NCI-H510A treated with DMSO at 0.1 percent for 48 hours (cell line): ENCODE measurements at places on chromosomes 2 and 18.

GRCh38 chr18:55387139-55387984 lies 200.6 kb downstream of the TCF4 start:
- no peak for DNase-seq

- peak; percentile 47 for DNase-seq
Observed at GRCh38 chr18:44897411-44897810, 216.7 kb downstream of the SETBP1 start.

GRCh38 chr2:230828272-230828961 lies 36.3 kb upstream of the ITM2C start:
- DNase-seq, result no peak

DNA sequence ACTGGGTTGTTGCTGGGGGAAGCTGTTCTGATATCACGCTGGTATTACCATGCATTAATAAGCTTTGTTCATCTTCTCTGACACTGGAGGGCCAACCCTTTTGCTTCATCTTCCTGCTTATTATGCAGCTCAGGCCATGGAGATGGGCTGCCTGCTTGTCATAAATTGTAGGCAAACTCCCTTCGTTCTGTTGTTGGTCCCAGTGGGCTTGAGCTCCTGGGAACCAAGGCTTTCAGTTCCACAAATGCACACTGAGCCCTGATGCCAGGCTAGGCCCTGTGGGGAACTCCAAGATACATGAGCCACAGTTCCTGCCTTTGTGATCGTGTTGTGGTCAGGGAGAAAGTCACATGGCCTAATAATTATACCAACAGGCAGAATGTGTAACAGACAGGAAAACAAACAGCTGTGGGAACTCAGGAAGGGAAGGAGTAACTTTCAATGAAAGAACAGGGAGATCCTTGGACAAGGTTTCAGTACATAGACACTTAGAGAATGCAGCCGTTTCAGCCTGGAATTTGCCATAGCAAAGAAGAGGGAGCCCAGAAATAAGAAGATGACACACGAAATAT lies 49.0 kb upstream of the BCL2L11 start:
- peak; percentile 67 for DNase-seq

DNA sequence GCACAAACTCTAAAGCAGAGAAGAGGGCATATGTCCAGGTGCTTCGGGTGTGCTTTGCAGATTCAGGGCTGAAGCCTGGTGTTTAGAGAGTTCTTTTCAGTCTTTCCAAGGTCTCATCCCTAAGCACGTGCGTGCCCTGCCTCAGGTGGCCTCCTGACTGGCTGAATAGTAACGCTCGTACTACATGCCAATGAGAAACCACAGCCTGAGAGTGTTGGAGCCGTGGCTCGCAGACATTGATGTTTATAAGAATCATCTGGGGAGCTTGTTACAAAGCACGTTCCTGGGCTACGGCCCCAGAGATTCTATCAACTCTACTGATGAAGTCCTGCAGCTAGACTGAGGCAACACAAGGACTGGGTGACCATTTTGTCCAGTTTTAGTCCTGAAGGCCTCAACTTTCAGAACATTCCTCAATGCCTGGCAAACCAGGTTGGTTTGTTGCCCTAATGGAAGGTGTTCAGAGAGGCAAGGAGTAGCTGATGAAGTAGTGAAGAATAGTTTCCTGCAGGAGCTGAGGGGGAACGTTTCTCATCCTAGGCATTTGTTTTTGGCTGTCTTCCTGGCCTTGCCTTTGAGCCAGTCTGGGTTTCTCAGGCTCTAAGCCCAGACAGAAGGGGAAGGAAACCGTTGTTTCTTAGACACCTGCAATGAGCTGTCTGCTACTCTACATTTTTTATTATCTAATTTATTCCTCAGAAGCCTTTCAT lies 31.5 kb upstream of the HAAO start:
- DNase-seq, result no peak

DNA sequence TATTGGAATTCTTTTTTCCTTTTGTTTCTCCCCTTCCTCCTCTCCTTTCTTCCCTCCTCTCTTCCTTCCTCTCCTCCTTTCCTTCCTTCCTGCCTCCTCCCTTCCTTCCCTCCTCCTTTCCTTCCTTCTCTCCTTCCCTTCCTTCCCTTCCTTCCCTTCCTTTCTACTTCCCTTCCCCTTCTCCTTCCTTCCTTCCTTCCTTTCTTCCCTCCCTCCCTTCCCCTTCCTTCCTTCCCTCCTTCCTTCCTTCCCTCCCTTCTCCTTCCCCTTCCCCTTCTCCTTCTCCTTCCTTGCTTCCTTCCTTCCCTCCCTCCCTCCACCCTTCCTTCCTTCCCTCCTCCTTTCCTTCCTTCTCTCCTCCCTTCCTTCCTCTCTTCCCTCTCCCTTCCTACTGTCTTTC lies 431.0 kb upstream of the MEIS1 start:
- DNase-seq, result no peak

DNA sequence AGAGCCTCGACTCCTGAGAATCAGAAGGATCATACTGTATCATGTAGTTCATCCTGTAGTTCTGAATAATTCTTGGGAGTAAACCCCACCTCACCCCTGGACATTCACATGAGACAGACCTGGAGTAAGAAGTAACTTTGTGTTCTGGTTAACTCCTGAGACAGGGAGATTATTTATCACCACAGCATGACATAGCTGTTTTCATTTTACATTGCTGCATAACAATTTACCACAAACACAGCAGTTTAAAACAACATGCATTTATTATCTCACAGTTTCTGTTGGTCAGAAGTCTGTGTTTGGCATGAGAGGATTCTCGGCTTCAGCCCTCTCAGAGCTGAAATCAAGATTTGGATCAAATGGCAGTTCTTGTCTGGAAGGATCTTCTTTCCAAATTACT lies 855.8 kb upstream of the FANCL start:
- DNase-seq, result no peak

DNA sequence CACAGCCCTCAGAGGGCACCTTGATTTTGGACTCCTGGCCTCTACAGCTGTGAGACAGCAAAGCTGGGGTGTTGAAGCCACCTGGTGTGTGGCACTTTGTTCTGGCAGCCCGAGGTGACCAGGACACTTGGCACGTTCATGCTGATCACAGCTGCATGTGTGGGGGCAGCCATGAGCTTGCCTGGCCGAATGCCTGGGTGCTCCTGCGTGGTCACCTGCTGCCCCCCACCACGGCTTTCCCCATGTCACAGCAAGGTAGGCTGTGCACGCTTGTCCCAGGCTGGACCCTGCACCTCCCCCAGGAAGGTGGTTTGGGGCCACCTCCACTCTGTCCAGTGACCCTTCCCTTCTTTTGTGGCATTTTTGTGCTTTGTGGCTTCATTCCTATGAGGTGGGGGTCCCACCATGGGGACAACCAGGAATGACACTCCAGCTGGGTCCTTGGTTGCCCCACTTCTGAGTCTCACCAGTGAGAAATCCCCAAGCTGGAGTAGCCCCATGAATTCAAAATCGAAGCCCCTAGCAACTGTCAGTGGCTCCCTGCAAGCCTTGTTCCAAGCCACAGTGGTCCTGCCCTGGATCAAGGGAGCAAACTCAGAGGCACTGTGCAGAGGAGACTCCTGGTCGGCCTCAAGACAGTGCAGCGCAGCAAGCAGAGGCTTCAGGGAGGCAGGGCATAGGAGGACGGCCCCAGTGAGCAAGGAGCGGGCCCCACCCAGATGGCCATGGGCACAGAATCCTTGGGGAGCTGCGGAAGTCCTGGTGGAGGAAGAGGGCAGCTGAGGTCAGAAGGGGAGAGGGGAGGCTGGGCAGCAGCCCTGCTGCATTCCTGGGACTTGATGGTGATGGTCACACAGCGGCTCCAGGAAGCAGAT lies 121.4 kb upstream of the HS6ST1 start:
- no peak for DNase-seq

- no peak for DNase-seq
Observed at GRCh38 chr2:3664925-3665324, 6.9 kb downstream of the ALLC start.

DNA sequence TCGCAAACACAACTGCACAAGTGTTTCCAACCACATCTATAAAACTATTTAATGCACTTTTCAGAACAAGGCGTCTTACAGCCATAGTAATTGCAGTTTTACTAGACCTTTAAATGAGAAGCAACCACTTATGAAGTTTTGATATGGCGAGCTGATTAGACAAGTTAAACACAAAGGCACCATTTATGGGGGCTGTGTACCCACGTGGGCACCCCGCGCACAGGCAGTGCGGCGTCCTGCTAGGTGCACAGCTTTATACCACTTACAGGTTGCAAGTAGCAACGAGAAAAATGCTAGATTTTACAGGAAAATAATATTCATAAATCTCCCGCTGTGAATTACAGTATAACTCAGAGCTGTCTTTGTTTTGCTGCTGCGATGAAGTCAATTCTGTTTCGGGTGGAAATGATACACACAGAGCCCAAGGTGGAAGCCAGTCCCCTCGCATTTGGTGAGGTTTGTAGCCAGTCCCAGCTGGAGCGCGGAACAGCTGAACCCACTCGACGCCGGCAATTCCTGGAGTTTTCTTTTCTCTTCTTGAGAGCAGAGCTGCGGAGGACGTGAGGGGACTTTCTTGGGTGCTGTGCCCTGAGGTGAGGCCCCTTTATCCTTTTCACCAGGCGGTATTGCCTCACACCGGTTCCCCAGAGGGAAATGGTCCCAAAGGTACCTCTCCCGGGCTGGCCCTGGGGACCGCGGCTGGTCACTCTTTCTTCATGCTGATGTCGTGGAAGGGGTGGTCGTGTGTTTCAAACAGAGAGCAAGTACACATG lies 76.7 kb downstream of the PTGR3 start:
- DNase-seq, result no peak

DNA sequence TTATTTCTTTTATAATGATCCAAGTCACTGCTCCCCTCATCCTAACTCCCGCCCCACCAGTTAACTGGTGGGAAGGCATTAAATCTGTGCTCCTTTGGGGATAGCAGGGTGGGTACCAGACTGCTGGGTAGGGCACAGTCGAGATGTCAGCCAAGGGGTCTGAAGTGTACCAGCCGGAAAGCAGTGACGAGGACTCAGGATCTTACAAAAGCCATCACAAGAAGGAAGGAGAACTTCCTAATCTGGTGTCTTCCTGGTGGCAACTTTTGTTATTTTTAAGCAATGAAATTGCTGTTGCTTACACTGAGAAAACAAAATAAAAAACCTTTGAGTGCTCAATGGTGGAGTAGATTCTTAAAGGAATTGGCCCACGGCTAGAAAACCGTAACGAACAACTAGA lies 97.7 kb downstream of the ALPK2 start:
- DNase-seq, result no peak

- DNase-seq, result no peak
Observed at GRCh38 chr2:100077456-100077855, 64.9 kb downstream of the AFF3 start.

DNA sequence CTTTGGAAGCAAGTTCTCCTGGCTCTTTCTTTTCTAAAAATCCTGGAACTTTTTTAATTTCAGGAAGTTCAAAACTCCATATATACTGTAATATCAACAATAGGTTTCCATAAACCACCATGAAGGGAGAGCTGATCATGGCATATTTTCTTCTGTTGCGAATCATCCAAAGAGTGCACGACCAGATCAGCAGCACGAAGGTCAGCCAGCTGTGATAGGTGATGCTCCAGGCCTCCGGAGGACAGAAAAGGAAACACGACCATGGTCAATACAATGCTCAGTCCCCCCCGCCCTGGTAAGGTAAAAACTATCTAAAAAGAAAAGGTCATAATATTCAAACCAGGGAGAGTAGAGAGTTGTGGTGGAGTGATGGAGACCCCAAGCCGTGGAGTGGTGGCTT lies 268.9 kb downstream of the NAPG start:
- no peak for DNase-seq

DNA sequence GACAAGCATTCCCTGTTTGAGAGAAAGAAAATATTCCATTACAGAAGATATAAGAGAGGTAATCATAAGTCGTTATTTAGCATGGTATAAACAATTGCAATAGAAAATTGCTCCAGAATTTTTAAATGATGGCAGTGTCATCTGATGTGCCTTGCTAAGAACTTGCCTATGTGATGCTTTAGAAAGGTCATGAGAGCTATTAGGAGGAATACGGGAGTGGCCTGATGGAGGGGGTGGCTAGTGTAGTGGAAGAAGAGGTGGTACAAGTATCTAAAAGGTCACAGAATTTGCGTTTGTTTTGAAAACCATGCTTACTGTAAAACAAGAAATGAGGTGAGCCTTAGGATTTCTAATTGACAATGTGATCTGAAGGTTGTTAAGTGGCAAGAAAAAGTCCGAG lies 550.0 kb downstream of the TMX3 start:
- no peak for DNase-seq

DNA sequence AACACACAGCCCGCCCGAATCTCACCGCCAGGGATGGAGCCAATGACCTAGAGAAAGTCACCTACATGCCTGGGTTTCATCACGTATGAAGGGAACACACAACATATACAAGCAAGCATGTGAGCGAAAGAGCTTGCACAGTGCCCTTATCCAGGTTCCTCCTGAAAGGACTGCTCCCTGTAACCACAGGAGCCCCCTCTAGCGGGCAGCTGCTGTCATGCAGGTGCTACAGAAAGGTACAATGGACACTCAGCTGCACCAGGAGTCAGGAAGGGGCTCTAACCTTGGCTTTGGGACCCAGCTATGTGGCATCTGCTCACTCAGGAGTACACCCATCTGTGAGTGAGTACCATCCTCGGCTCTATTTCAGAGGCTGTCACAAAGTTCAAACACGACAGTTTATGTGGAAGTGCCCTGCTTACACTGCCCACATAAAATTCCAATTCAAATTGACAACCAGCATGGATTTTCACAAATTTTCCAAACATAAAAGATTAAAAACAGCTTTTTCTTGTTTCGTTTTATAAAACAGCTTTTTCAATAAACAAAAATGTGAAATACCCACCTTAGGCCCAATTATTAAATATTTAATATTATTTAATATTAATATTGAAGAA lies 3.5 kb downstream of the NDUFA10 start:
- DNase-seq, result peak; percentile 71

DNA sequence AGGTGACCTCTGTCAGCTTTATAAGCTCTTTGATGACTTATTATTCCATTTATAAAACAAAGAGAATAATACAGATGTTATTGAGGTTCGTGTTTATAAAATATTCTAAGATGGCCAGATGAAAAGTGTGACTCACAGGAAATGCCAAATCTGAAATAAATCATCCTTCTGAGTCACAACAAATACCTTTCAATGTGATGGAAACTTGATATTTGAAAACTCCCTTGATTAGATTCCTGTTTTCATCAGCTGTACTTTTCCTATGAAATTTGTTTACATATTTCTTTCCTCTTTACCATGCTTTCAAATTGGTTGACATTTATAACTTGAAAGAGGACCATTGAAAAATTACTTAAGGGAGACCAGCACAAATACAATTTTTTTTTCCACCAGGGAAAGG lies 30.6 kb upstream of the PPP1R1C start:
- DNase-seq, result no peak

GRCh38 chr2:114038710-114039109 lies 148.8 kb downstream of the ACTR3 start:
- no peak for DNase-seq
